Activated naive CD4-positive, alpha-beta T cell (primary cell): ENCODE measurements at places on chromosomes 12 and 14.

GRCh38 chr14:69674546-69675244 is 63.3 kb downstream of the SUSD6 start:
- DNase-seq: no peak

- DNase-seq: no peak
Observed at GRCh38 chr12:92007787-92008186, 137.9 kb downstream of the BTG1 start.

DNA sequence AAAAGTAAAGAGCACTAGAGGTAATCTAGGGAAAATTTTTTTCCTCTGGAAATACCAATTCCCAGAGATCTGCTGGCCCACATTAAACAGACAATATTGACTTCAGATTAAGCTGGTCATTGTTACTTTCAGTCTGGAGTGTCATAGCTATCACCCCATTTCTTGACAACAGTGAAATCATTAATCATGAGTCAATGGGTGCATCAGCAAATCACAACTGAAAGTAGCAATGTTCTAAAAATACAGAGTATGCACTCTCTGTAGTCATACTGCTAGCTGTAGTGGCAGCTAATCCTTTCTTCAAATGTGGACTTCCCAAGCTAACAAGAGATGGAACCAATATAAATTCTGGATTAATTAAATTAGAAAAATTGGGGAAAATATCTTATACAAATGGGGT is 129.9 kb downstream of the CPNE8 start:
- no peak for DNase-seq

- DNase-seq: no peak
Observed at GRCh38 chr12:49790741-49791555, 37.3 kb downstream of the NCKAP5L start.

DNA sequence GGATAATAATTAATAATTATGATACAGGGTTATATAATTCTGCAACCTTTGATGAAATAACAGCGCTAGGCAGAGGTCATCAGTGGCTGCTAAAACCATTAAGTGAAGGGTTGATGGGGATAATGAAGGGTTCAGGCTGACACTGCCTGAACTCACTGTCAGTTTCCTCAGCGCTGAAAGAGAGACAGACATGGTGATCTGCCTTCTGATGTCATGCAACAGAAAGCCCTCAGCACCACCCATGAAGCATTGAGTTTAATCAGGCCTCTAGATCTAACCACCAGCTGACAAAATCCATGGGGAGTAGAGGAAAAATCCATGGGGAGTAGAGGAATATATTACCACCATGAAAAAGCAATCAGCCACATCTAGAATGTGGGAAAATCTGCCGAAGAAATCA is 107.6 kb downstream of the PTPRB start:
- no peak for DNase-seq
